ENCODE measurements at places on chromosomes 16 and 17.

- DNase-seq, result no peak
Observed at GRCh38 chr16:19691161-19691711, 26.8 kb downstream of the KNOP1 start.

- peak; percentile 8 for DNase-seq
Observed at GRCh38 chr17:40648384-40648968, 858 bp upstream of the SMARCE1 start.

- no peak for DNase-seq
Observed at GRCh38 chr16:55204069-55204468, 119.9 kb upstream of the IRX6 start.

DNA sequence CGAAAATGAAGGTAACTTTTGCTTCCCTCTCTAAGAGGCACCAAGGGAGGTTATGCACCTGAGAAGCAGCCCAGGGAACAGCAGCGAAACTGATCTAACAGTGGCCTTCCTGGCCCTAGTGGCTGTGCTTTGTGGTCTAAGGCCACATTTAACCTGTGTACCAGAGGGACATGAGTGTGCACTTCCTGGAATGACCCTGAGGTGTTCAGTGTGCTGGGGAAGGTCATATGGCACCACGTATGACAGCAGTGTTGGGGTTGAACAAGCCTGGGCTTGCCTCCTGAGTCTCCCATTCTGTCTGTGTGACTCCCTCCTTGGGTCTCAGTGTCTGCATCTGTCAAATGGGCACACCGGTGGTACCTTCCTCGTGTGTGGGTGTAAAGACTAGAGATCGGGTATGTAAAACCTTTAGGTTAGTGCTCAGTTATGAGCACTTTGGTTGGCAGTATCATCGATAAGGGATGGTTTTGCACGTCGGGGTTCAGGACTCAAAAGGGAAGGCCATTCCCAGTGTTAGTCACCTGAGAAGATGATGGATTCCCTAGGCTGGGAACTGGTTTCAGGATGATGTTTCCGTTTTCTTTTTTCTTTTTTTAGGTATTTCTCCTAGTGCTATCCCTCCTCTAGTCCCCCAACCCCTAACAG is 31.9 kb downstream of the PLCG2 start:
- no peak for DNase-seq

- DNase-seq, result no peak
Observed at GRCh38 chr17:46191322-46192188, 1.7 kb downstream of the KANSL1 start.

DNA sequence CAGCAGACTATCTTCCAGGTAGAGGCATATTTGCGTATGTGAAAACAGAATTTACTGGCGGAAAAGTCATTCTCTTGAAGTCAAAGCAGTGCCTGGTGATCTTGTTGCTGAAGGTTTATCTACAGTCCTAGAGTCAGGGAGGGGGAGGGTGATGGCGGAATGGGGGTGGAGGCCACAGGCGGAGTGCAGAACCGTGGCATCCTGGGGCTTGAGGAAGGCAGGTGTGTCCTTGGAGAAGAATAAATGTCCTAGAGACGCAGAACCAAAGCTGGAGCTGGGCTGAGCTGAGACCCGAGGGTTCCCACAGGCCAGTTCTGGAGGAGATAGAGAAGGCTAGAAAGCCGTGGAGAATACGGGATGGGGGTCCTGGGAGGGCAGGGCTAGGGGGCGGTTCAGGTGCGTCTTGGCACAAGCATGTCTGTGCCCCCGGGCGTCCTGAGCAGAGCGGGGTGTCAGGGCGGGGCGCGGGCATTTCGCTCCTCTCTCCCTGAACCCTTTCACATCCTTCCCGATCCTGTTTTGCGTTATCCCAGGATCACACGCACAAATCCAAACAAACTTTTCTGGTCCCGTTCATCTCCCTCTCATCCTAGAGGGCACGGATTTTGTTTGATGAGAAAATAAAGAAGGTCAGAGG is 76.9 kb upstream of the CREBBP start:
- DNase-seq, result no peak

- no peak for DNase-seq
Observed at GRCh38 chr17:50259477-50260324, 14.6 kb upstream of the TMEM92 start.

GRCh38 chr16:55189682-55190636 is 134.0 kb upstream of the IRX6 start:
- DNase-seq, result no peak

DNA sequence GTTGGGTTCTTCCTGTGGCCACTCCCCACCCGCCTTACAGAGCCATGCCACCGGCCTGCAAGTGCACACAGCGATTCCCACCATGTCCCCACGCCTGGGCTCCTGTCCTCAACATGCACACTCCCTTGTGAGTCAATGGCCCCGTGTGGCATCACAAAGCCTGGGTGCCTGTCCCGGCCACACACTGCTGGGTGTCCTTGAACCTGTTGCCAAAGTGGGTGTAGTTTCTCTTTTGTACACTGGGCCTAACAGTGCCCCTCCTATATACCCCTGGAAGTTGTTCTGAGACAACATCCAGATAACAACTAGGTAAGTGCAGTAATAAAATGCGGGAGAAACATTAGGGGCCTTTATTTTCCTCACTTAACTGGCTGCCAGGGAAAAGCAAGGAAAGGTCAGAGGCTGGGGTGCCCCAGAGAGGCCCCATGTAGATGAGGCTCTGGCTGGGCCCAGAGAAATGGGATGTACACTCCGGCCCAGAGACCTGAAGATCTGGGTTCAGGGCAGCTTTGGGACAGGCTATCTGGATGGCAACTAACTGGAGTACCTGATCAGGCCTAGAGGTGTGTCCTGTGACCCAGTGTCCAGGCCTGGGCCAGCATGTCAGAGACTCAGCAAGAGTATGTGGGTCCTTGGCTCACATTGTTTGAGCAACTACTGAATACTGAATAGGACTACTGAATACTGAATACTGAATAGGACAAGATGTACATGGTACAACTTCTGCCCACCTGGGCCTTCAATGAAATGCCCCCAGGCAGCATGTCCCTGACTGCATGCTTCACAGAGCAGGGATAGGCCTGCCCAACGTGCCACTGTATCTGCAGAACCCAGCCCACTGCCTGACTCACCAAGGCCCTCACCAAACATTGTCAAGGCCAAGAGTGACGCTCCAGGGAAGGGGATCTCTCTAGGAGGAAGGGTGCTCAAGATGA is 8.3 kb downstream of the ABCC3 start:
- no peak for DNase-seq

DNA sequence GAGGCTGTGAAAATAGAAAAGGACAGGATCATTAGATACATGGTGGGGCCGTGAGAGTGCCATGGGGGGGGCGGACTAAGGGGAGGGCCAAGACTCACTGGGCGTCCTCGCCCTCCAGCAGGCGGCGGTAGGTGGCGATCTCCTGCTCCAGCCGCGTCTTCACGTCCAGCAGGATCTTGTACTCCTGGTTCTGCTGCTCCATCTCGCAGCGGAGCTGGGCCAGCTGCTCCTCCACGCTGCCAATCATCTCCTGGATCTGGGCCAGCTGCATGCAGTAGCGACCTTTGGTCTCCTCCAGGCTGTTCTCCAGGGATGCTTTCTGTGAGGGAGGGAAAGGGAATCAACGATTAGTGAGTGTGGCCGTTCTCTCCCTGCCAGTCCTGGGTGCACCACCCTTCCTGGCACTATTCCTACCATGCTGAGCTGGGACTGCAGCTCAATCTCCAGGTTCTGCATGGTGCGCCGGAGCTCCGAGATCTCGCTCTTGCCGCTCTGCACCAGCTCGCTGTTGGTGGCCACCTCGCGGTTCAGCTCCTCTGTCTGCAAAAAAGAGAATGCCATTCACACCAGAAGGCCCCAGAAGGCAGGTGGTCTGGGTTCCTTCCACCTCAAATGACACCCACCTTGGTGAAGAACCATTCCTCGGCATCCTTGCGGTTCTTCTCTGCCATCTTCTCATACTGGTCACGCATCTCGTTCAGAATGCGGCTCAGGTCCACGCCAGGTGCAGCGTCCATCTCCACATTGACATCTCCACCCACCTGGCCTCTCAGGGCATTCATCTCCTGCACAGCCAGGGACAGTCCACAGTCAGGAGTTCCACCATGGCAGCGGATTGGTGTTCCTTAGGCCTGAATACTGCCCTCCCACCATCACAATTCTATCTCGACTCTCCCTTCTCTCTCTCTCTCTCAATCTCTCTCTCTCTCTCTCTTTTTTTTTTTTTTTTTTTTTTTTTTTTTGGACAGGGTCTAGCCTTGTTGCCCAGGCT is 3.3 kb downstream of the KRT14 start:
- no peak for DNase-seq

GRCh38 chr16:20566864-20567263 is 9.3 kb downstream of the ACSM2B start:
- DNase-seq, result no peak

All from NCI-H460 (cell line).